ENCODE measurements at places on chromosomes 2 and 18.

DNA sequence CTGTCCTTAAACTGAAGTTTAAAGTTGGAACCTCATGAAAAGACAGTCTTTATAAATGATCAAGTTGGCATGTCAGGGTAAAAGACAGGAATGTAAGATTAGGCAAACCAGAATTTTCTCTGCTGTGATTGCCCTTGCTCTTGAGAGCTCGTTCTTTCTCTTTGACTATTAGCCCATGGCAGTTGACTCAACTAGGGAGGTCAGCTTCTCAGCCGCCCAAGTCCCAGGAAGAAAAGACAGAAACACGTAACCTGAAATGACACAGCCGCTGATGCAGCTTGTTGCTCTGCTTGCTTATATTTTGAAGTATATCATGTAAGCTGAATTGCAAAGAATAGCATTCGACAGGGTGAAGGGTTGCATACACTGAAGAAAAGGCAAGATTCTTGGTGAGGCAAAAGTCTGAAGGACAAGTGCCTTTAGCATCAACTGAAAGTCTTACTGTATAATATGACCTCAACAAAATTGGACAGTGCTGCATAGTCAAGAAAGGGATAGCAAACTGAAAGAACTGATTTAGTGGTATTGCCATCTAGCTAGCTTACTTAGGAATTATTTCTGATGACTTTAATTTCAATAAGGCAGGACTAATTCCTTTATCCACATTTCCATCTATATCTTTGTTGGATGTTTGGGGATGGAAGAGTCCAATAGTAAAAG lies 54.7 kb downstream of the ARHGAP15 start:
- no peak for DNase-seq

GRCh38 chr2:154459286-154459685 lies 239.2 kb upstream of the KCNJ3 start:
- DNase-seq, result no peak

GRCh38 chr2:135064149-135064548 lies 12.1 kb downstream of the RAB3GAP1 start:
- no peak for DNase-seq

GRCh38 chr2:225309516-225309915 lies 90.0 kb upstream of the NYAP2 start:
- no peak for DNase-seq

DNA sequence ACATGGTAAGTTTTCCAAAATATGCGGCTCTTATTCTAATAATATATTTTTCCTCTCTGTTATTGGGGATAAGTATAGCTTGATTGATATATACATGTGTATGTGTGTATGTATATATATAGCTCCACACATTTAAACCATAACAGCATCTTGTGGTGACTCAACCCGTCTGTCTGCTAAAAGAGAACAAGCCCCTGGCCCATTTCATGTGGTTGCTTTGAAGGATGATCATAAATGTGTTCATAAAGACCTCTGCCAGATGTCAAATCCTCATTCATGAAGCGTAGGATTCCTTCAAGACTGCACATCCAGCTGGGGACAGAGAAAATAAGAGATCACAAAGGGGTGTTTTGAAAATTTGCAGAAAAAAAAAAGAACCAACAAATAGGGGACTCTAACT lies 79.3 kb downstream of the RHOB start:
- DNase-seq, result no peak

GRCh38 chr2:63661076-63661475 lies 72.3 kb downstream of the MDH1 start:
- DNase-seq, result peak; percentile 29

DNA sequence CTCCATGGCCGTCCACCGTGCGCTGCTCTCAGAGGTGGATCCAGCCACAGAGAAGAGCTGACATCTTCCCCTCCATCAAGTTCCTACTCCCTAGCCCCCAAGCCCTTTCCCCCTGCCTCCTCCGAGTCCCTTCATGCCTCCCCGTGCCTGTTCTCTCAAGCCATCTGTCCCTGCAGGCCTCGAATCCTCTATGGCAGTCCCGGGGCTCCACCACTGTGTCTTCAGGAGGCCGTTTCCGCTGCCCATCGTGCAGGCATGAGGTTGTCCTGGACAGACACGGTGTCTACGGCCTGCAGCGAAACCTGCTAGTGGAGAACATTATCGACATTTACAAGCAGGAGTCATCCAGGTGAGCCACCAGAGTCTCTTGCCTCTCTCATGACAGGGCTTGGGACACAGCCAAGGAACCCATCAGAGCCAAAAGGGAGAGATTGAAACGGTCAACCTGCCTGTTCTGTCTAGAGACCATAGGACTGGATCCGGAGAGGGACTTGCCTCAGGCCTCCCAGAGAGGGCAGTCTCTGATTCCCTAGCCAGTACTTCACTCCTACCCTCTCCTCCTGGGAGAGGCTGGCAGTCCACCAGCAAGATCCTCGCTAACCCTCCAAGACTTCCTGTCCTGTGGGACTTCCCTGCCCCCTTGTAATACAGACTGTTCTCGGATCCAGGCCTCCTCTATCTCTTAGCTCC lies 9.7 kb downstream of the UCN start:
- DNase-seq, result no peak

- DNase-seq, result no peak
Measured at GRCh38 chr2:102764083-102764482, 2.3 kb downstream of the TMEM182 start.

- no peak for DNase-seq
Measured at GRCh38 chr2:206378835-206379234, 64.5 kb upstream of the ADAM23 start.

DNA sequence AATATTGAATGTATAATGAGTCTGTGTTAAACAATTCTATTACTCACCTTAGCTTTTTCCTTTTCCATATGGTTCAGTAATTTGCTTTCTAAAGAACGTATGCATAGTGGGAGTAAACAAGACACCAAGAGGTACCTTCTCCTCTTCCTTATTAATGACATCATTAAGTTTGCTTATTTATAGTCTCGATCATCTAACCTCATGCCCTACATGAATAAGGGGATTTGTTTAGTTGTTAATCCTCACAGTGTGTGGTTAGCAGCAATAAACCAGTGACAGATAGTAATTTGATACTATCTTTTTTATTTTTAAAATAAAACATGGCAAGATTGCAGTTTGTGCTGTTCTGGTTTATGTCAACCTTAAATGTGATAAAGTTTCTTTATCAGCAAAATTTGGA lies 69.7 kb downstream of the COBLL1 start:
- DNase-seq, result no peak

- DNase-seq, result no peak
Measured at GRCh38 chr2:100959225-100959880, 42.7 kb upstream of the RPL31 start.

DNA sequence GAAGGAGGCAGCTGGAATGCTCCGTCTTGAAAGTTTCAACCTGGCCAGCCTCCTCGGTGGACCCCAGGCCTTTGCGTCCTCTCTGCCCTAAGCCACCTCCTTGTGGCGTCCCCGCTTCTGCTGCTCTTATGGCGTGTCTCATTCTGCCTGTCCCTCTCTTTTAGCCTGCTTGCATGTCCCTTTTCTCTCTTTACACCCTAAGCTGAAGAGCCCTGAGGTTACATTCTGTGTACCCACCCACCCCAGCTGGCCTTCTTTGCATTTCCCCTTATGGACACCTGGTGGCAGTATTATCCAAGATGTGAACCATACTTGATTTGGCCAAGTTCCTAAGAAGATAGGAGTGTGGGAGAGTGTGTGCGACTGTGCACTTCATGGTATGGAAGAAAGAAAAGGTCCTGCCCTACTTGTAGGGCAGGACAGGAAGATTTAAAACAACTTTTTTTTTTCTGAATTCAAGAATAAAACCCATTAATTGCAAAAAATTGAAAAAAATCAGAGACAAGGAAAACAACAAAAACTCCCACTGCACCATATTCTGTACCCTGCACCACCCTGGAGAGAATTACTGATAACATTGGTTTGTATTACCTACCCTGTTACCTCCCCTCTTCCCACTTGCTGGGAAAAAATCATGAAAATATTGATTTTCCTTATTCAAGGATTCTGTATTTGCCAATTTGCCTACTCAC lies 77.4 kb downstream of the DYSF start:
- DNase-seq, result peak; percentile 44

GRCh38 chr18:32893915-32894314 lies 121.1 kb upstream of the KLHL14 start:
- no peak for DNase-seq

DNA sequence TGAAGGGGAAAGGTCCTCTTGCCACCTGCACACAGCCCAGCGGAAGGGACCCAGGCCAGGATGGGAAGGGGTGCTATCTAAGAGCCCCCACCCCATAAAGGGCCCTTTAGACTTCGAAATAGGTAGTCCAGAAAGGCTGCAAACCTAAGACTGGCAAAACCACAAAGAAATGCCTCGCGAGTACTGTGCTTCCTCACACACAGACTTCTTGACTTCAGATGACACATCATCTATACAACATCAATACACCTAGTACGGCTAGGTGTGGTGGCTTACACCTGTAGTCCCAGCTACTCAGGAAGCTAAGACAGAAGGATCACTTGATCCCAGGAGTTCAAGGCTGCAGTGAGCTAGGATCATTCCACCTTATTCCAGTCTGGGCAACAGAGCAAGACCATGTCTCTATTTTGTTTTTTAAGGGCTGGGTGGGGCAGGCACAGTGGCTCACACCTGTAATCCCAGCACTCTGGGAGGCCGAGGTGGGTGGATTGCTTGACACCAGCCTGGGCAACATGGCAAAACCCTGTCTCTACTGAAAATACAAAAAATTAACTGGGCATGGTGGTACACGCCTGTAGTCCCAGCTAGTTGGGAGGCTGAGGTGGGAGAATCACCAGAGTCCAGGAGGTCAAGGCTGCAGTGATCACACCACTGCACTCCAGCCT lies 125.8 kb downstream of the CABLES1 start:
- no peak for DNase-seq

- DNase-seq, result peak; percentile 80
Measured at GRCh38 chr2:210004881-210005280, 2.4 kb downstream of the RPE start.

DNA sequence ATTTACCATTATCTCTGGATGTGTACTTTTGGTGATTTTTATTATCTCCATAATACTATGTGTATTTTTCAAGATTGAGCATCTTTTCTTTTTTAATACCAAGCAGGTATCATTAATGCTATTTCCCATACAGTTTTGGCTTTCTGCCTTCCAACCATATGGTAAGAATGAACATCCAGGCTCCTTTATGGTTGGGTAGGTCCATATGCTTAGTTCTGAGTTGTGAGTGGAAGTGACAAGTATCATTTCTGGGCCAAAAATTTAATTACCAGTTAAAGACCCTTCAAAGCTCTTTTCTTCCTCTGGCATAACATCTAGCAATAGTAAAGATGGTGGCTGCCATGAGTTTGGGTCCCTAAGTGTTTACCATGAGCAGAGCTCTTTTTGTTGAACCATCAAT lies 4.3 kb upstream of the RBM43 start:
- DNase-seq, result no peak

- peak; percentile 2 for DNase-seq
Measured at GRCh38 chr2:229519655-229520430, 194.5 kb downstream of the DNER start.

DNA sequence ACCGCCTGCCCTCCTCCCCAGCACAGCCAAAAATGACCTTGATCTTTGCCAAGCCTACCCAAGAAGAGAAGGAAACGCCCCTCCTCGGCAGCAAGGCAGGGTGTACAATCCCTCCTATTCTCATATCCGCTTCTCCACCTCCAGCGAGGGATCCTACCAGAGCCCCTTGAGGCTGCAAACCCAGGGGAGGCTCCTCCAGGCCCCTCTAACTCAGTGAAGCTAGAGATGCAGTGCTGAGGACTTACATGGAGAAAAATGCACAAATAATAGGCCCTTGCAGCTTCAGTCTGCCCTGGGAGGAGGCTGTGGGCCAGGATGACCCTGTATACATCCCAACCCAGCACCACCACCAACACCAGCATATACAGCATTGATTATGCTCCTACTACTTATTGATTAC lies 46.9 kb upstream of the POMC start:
- DNase-seq, result no peak

DNA sequence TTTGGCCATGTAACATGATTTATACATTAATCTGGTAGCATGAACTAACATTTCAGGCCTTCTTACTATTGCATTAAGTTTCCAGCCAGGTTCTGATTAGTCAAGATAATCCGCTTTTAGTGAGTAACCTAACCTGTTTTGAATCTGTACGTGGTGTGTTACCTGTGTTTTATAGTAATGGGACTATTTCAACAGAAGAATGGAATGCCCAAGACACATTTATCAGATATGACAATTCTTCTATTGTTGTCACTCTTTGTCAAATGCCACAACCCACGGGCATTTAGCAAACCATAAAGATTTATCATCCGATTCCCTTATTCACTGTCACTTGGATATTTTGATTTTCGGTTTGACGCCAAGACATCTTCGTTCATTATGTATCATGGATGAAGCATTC lies 117.9 kb downstream of the ETAA1 start:
- no peak for DNase-seq

DNA sequence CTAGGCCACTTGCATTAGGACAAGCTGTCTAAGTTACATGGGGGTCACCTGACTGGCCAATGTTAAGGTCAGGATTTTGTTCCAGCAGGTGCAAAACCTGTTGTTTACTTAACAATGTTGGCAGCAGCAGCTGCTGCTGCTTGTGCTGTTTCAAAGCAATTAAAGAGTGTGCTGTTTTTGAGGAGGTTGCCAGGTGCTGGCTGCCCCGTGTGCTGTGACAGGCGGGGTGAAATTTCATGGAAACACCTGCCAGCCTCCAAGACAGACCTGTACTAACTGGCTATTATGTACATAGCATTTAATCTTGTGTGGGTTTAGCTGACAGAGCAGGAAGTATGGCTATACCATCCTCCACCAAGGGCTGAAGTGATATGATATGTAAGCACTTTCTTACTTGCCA lies 224.9 kb downstream of the ASXL3 start:
- DNase-seq, result no peak

GRCh38 chr2:193334401-193334800 lies 1139.7 kb upstream of the TMEFF2 start:
- DNase-seq, result no peak

GRCh38 chr2:39266139-39266805 lies 22.5 kb upstream of the CDKL4 start:
- no peak for DNase-seq

DNA sequence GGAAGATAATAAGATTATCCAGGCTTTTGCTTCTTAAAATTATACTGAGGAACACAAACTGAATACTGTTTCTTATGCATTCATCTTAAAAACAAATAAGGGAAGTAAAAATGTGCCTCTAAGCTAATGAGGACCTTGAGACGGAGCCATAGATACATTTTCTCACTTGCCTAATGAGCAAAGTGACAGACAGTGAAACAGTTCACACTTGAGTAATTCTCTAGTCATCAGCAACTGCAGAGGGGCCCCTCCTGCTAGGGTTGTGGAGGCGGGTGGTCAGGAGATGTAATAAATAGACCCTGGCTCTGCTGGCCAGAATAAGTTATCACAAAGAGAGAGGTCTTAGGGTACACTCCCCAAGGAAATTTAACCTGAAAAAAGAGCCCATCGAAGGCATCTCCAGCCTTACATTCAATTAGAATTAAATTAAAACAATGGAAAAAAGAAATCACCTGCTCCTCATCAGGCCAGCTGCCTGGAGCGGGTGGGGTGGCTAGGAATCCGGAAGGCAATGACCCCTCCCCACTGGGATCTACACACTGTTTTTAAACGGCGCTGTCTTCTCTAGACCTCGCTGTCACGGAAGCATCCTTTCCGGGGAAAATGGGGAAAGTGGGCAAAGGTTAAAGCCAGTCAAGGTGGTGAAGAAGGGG lies 32.6 kb upstream of the INSIG2 start:
- DNase-seq, result peak; percentile 64

- DNase-seq, result no peak
Measured at GRCh38 chr2:165601928-165602521, 132.5 kb downstream of the CSRNP3 start.

- peak; percentile 36 for DNase-seq
Measured at GRCh38 chr18:12287684-12288402, 20.2 kb upstream of the TUBB6 start.
